ENCODE measurements at places on chromosomes 1 and 21. TPM values are rescaled to one million over a fixed set of nuclear protein-coding genes. Genes with fewer than 3 reads are reported as not detected.

DNA sequence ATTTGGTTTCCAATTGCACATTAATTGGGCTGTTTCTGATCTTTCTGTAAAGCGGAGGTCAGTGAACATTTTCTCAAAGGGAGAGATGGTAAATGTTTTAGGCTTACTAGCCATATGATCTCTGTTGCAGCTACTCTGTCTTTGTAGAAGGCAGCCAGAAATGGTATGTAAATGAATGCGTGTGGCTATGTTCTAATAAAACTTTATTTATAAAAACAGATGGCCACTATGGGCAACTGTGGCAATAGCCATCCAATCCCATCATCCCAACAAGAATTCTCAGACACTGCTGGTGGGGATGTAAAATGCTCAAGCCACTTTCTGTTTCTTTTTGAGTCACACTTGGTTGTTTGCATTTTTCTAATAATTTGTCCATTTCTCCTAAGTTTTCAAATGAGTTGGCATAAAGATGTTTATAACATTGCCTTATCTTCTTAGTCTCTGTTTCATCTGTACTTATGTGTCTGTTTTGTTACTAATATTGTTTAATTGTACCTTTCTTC is 448.8 kb upstream of the VAMP3 start:
- no peak for DNase-seq

- DNase-seq = no peak
These were observed 10.1 kb downstream of the MEF2D start for GRCh38 chr1:156490401-156491032.

- peak; percentile 95 for DNase-seq
These were observed at the start of gene EPS15 for GRCh38 chr1:51519048-51519864. EPS15 (minus strand) TSS chr1:51519266; CDS start chr1:51519231, 35 bp downstream.

GRCh38 chr1:26281971-26282370 is 2.1 kb downstream of the SH3BGRL3 start:
- DNase-seq = peak; percentile 76

- peak; percentile 76 for DNase-seq
These were observed 782 bp downstream of the PCAT6 start for GRCh38 chr1:202811296-202812175.

Gene RGS13
- 1.4 TPM for total RNA-seq

Measured in stomach (tissue), 19 donors.